ENCODE measurements at places on chromosomes 3 and 15.

GRCh38 chr3:12750223-12750622 is 8.8 kb downstream of the TMEM40 start:
- peak; percentile 56 for DNase-seq

- DNase-seq, result peak; percentile 62
Observed at GRCh38 chr3:107220538-107220937, 156.7 kb upstream of the CCDC54 start.

- no peak for DNase-seq
Observed at GRCh38 chr3:185595526-185595925, 9.4 kb downstream of the SENP2 start.

GRCh38 chr3:149806171-149806778 is 6.7 kb upstream of the RNF13 start:
- no peak for DNase-seq

DNA sequence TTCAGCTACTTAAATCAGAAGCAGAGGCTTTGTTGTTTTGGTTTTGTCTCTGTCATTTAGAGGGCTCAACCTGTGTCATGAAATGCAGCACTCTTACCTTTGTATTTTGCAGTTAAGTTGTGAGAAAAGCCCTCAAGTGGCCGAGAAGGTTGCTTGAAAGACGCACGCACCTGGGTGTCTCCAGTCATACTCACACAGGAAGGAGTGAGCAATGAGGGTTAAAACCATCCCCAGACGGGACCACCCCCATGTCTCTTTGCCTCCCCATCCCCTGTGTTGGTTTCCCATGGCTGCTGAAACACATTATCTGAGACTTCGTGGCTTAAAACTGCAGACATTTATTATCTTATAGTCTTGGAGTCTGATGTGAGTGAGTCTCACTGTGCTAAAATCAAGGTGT is 376.1 kb upstream of the CFAP20DC start:
- no peak for DNase-seq

DNA sequence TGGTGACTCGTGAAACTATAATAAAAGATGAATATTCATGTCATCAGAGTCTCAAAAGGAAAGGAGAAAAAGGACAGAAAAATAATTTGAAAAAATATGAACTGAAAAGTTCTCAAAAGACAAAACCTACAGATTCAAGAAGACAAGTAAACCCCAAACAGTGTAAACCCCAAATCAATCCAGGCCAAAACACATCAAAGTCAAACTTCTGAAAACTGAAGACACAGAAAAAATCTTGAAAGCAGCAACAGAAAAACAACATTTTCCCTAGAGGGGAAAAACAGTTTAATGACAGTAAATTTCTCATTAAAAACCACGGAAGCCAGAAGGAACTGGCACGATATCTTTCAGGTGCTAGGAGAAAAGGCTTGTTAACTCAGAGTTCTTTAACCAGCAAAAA is 143.8 kb downstream of the PEAK1 start:
- no peak for DNase-seq

DNA sequence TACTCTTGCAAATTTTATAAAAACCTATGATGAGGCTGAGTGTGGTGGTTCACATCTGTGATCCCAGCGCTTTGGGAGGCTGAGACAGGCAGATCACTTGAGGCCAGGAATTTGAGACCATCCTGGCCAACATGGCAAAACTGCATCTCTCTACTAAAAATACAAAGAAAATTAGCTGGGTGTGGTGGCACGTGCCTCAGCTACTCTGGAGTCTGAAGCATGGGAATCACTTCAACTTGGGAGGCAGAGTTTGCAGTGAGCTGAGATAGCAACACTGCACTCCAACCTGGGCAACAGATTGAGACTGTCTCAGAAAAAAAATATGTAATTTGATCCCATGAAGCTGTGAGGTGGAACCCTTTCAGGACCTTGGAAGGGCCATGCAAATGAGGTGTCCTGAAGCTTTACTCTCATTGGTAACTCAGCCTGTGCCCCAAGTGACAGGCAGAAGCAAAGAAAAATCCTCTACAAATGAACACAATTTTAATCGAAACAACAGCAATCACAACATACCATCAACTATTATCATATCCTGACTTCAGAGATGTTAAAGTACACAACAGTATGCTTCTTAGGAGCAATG is 84.6 kb upstream of the CDV3 start:
- peak; percentile 72 for DNase-seq

DNA sequence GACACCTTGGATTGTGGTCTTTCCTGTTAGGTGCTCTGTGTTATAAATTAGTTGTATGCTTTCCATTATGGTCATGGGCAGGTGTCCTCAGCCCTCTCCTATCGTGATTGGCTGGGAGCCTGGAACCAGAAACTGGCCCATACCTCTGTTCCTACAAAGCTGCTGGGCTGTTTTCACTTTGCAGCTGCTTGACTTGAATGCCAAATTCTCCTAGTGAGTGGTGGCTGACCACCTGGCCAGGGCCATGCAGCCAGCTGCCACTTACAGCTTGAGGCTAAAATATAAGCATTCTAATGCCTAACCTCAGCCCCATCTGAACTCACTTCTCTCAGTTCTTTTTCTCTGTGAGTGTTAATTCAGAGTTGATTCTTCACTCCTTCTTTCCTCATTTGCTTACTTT is 239.3 kb upstream of the GBE1 start:
- DNase-seq, result no peak

GRCh38 chr15:100725121-100726069 is 123.0 kb downstream of the ASB7 start:
- peak; percentile 72 for DNase-seq

GRCh38 chr3:60555686-60556354 is 695.4 kb downstream of the FHIT start:
- DNase-seq, result peak; percentile 38

GRCh38 chr15:29736012-29736743 is 86.1 kb downstream of the TJP1 start:
- DNase-seq, result peak; percentile 24

GRCh38 chr3:188452158-188452772 is 298.3 kb downstream of the LPP start:
- DNase-seq, result no peak

DNA sequence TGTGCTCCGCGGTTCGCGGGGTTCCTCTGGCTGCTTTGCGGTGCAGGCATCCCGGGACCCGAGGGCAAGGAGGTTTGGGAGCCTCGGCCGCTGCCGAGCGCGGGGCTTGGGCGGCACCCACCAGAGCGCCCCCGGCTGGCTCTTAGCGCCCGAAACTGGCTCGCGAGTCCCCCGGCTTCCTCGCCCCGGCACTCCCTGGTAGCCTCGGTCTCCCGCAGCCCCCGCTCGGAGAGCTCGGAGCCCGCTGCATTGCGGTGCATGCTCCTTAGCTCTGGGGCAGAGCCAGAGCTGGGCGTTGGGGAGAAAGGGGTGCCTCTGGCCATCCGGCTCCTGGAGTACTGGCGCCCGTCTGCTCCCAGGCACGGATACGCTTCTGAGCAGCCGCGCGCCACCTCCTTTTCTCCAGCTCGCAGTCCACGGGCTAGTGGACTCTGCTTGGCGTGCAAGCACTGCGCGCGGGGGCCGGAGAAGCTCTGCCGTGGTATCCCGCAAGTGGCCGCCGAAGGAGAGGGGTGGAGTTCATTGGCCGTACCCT is 753 bp downstream of the EPHB1 start:
- DNase-seq, result peak; percentile 10

GRCh38 chr3:121654493-121655385 is 6.0 kb downstream of the HCLS1 start:
- DNase-seq, result no peak

- DNase-seq, result no peak
Observed at GRCh38 chr3:73999501-73999900, 374.8 kb upstream of the PDZRN3 start.

GRCh38 chr3:139982404-139982803 is 47.4 kb downstream of the CLSTN2 start:
- DNase-seq, result no peak

DNA sequence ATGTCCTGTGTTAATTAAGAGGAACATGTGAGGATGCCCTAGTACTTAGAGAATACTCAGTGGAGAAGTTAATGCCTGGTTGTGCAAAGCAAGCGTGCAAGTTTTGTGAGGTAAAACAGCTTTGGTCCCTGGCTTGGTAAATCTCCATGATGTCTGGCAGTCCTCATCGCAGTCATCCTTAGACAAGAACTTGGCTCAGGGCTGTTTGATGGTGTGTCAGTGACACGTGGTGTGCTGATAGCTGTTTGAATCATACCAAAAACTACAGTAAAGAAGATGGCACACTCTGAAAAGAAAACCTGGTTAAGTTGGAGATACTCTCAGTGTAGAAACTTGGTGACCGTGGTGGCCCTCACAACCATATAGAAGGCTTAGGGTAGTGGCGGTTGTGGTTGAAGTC is 361.7 kb downstream of the FEZF2 start:
- DNase-seq, result peak; percentile 1

GRCh38 chr15:33279613-33280205 is 31.1 kb upstream of the RYR3 start:
- peak; percentile 56 for DNase-seq

DNA sequence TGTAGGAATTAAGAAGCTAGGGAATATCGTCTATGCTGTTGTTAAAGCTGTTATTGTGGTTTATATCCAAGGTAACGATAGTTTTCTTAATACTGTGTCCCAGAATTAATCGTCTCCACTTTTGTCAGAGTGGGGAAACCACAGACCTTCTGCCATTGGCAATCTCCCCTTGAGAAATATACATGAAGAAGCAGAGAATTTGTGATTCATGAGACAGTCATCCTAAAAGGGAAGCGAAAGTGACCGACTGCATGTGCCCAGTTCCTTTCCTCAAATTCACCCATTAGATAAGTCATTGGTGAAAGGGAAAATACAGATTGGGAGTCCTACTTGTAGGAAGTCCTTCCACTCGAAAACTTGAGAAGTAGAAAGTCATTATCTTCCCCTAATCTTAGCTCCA is 26.6 kb downstream of the DIPK2A start:
- DNase-seq, result peak; percentile 90

DNA sequence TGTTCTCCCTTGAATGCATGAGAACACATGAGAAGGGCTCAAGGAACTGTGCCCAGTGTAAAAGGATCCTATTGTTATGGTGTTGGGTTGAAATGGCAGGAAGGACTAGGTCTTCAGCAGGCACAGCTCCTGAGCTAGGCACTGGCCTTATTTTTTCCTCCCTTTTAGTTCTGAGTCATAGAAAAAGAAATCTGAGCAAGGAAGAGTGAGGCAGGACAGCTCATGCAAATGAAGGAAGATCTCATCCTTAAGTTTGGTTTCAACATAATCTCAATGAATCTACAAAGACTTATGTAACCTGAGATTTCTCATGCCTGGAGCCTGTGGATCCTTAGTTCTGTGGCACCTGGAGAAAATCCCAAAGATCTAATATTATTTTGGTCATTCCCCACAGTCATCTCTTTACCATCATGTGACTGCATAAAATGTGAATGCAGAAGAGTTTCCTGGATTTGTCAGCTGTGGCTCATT is 188.6 kb upstream of the TBL1XR1 start:
- DNase-seq, result peak; percentile 20

DNA sequence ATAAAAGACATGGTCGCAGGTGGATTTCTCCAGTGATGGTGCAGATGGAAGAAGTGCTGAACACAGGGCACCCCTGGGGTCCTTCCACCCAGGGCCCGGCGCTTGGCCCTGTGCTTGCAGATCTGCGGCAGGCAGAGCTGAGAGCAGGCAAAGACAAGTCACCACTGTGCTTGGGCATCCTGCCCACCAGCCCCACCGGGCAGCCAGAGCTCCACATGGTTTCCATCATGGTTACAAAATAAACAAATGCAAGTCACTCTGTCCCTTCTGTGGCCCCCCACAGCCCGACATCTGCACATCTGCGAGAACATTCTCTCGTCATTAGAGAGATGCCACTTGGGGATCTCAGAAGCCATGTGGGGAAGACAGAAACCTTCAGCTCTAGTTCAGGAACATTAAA is 37.6 kb upstream of the SFMBT1 start:
- peak; percentile 16 for DNase-seq

DNA sequence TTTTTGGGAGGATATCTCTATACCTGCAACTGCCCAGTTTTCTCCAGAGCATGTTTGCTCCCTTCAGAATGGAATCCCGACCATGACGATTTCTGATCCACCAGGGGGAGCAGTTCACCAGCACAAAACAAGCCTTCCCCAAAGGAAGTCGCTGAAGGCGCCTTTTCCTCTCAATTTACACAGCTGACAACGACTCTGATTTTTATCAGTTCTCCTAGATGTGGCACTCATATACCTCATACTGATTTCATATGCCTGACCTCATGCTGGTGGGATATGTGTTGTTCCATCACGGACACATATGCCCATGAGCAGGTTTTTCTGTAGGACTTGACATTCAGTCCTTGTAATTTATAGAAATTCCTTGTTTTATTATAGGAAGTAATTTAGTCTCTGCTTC is 1028.2 kb downstream of the MCTP2 start:
- DNase-seq, result peak; percentile 78

GRCh38 chr3:58419780-58420507 is 13.7 kb downstream of the PDHB start:
- DNase-seq, result no peak

DNA sequence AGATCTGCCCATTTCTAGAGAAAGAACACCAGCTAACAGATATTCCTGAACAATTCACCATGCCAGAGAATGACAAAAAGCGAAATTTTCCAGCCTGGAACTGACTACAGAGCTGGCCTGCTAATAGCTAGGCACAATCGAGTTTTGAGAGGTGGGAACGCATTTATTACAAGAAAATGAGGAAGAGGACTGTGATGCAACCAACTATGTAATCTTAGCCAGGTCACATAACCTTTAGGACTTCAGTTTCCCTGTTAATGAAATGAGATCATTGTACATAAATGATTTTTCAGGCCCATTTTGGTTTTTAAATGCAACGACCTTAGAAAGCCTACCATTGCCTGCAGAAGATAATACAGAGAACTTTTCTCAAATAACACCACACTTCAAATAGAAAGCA is 72.1 kb upstream of the SETMAR start:
- DNase-seq, result no peak

GRCh38 chr3:14649466-14649865 is 2.1 kb upstream of the CCDC174 start:
- no peak for DNase-seq

GRCh38 chr3:190831225-190831624 is 31.3 kb downstream of the GMNC start:
- DNase-seq, result no peak

DNA sequence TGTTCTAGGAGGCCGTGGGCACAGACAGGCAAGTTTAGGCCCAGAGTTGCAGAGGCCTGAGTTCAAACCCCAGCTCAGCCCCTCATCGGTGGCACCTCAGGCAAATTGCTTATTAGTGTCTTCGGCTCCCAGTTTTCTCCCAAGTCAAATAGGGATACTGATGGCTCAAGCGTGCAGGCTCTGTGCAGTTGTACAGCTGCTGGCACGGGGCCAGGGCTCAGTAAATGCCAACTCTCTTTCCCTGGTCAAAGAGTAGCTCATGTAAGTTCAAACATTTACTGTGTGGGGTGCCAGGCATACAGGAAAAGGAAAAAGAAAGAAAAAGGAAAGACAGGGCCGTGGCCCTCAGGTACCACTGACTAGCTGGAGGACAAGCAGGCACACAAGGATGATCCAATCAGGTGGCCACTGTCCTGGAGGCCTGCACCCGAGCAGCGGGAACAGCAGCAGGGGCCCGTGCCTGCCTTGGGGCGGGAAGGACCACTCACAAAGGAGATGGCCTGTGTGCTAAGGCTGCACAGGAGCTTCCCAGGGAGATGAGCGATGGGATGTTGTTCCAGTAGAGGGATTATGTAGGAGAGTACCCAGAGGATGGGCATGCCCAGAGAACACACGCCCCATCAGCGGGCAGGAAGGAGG is 70.8 kb downstream of the TBC1D2B start:
- DNase-seq, result no peak
